Activated CD8-positive, alpha-beta memory T cell treated with anti-CD3 and anti-CD28 coated beads for 4 hours (primary cell): ENCODE measurements at places on chromosomes 16 and 17.

DNA sequence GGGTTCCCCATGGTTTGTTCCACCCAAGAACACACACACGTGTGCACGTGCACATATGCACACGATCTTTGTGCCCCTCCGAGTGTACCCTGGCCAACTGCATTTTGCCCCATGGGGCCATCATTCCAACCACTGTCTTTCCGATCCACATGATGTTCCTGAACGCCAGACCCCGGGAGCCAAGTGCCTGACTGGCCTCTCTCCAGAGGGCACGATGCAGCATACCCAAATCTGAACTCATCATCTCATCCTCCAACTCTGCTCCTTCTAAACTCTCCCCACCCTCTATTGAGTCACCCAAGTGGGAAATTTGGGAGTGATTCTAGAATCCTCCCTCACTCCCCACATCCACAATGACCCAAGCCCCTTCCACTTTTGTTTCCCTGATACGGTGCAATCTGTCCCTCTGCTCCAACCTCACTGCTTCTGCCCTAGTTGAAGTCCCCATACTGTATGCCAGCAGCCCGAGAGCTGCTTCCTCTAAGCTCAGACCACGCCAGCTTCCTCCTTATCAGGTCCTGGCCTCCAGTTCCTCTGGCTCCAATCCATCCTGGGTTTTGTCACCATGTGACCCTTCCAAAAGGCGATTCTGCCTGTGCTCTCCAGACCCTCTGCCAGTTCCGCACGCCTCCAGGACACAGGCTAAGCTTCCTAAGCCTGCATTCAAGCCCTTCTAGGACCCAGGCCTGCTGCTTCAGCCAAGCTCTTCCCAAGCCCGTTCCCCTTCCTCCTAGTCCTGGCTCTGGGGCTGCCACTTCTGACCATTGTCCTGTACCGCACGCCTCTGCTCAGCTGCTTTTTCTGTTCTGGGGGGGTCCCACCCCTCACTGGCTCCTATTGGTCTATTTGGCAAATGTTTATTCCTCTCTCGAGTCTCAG, 10.1 kb upstream of the TMEM208 start:
- no peak for DNase-seq

DNA sequence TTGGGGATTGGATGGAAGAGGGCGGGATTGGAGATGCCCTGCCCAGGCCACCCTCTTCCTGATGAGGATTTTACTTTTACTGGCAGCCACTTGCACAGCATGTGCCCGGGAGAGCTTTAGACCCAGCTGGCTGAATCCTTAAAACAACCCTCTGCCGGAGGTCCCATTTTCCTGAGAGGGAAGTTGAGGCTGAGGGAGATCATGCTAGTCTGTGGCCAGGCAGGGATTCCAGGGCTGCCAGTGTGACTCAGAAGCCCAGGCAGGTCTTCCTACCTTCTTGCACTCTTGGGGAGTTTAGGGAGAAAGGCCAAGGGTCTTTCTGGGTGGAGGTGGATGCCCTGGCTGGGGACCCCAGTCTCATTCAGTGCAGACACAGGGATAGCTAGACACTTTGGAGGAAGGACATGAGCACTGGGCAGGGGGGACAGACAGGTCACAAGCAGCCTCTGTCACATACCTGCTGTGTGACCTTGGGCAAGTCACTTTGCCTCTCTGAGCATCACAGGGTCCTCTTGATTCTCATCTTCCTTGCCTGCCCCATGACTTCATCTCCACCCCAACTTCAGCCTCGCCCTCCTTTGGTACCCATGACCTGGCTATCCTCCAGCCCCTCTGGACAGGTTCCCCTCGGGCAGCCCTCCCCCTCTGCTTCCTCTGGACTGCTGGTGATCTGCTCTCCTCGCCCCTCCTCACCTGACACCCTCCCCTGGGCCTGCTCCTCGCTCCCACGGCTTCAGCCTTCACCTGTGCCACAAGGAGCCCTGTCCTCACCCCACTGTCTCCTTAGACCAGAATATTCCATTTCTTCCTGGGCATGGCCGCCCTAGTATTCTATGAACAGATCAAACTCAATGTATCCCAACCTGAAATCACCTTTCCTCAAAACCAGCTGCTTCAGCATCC, 11.3 kb upstream of the DCAF7 start:
- DNase-seq: no peak

DNA sequence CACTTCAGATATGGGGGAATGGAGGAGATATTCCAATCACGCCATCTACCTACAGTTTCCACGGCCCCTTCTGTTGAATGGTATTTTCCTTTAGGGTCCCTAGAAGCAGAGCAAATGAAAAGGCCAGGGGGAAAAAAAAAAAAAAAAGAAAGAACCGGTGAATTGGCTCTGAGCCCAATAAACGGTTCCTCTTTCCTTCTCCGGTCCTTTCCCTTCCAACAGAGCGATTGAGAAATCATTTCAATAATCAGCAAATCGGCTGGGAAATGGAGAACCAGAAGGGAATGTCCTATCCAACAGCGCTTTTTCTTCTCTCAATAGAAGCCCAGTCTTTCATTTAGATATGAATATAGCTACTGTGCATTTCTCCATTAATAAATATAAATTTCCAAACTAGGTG, 26.8 kb upstream of the HOXB13 start:
- DNase-seq: no peak

DNA sequence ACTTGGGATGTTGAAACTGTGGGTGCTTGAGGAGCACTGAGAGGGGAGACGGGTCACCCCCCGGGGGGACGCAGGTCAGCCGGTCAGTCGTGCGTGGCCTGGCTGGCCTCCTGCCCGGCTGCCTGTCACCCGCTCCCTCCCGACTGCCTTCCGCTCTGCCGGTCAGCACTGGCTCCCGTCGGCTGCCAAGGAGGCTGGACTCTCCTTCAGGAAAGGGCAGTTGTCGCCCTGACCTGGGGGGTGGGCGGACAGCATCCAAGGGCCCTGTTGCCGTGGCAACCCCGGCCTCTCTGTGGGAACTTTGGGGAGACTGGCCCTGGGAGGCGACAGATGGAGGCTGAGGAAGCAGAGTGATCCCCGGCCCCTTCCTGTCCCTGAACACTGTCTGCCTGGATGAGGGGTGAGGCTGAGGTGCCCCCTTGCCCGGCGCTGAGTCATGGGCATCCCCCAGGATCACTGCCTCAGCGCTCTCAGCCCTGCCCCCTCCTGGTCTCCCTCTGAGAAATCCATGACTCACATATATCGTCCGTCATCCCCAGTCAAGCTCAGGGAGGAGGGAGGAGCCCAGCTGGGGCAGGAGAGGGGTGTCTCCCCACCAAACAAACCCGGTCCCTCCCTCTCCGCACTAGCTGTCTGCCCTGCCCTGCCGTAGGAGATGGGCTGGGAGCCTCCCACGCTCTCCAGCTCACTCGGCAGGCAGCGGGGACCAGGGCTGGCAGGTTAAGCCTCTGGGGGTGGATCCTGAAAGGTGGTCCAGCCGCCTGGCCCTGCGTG, at the start of gene ADGRG1:
Gene ADGRG1 (plus strand): TSS at position 623 of the 774 bp plus-strand sequence. CDS start 21,658 bp downstream, outside the sequence.
- DNase-seq: peak; percentile 29

DNA sequence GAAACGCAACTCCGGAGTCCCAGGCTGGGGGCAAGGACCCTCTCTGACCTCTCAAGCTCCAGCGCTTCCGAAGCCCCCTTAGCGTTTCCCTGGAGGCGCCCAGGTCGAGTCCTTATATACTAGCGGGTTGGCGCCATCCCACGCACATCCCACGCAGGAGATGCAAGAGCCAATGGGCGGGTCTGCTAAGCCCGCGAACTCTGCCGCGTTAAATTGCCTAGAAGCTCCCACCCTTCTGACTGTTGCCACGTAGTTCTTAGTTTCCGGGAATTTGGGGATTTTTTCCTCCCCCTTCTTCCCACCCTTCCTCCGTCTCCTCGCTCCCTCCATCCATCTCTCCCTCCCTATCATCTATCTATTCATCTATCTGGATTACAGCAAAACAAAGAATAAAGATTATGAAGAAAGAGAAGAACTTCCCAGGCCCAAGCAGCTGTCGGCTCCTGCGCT, at the start of gene SLFN11:
Gene SLFN11 (minus strand): TSS at position 88 of the 450 bp plus-strand sequence. CDS start 9,814 bp downstream, outside the sequence.
- DNase-seq: peak; percentile 83
